ENCODE measurements at places on chromosomes 13 and 19.

DNA sequence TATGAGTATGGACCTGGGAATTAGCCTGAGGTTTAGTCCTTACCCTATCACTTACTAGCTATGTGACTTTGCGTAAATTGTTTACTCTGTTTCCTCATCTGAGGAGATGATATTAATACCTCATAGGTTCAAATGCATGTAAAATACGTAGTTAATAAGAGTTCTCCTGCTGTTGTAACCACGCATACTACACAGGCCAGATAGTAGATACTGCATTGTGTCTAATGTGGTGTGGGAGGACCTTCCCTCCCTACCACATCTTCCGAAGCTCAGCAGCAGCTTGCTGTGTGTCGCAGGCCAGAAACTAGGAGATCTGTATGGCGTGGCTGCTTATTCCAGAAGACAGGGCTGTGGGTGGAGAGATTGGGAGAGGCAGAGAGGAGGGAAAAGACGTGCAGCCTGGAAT lies 23.0 kb downstream of the GTF2F2 start:
- no peak overlapping the region for H3K4me3 ChIP-seq
- no peak for DNase-seq
- no peaks in the 10 kb centered on the region for H3K27me3 ChIP-seq

DNA sequence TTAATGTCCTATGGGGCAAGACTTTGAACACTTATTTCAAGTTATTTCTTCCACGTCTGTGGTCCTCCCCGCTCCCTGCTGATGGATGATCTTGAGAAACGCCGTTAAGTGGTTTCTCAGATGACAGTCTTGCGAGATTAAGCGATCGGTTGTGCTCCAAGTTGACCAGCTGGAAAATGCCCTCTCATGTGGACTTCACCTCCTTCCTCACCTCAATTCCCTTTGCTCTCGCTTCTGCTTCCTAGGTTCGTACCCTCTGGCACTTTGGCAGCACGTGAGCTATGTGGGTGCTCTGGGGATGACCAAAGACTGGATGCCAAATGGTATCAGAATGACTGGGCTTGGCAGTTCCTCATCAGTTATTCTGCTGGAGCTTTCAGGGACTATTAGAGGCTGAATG lies 480.0 kb downstream of the ZNF536 start:
- H3K4me1 ChIP-seq, result no peaks in the 10 kb centered on the region
- DNase-seq, result no peak
- H3K36me3 ChIP-seq, result no peaks in the 10 kb centered on the region
- H3K4me3 ChIP-seq, result no peak overlapping the region
- no peaks in the 10 kb centered on the region for H3K27me3 ChIP-seq

GRCh38 chr19:48616491-48617056 lies 1.7 kb upstream of the FAM83E start:
- no peak overlapping the region for H3K4me3 ChIP-seq
- no peaks in the 10 kb centered on the region for H3K27me3 ChIP-seq
- no peak overlapping the region for H3K27ac ChIP-seq
- H3K4me1 ChIP-seq, result peaks cover 27% of the 10 kb centered on the region
- peaks cover 26% of the 10 kb centered on the region for H3K36me3 ChIP-seq

DNA sequence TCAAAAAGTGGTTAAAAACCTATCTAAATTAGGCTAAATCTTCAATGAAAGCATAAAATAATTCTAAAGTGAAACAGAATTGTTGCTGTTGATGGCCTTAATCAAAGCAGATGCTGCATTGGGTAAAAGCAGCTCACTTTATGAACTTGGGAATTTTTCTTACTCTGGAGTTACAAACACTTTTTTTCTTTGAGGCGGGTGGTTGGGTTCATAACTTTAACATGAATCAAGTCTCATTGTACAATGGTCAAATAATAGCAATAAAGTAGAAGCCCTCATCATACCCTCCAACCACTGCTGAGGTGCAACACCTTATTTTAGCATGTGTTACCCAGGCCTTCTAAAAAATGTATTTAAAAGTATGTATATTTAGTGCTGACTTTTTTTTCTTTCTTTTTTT lies 29.1 kb downstream of the NUP58 start:
- H3K27me3 ChIP-seq, result no peaks in the 10 kb centered on the region
- no peaks in the 10 kb centered on the region for H3K4me1 ChIP-seq
- H3K27ac ChIP-seq, result no peak overlapping the region
- no peak overlapping the region for H3K4me3 ChIP-seq

DNA sequence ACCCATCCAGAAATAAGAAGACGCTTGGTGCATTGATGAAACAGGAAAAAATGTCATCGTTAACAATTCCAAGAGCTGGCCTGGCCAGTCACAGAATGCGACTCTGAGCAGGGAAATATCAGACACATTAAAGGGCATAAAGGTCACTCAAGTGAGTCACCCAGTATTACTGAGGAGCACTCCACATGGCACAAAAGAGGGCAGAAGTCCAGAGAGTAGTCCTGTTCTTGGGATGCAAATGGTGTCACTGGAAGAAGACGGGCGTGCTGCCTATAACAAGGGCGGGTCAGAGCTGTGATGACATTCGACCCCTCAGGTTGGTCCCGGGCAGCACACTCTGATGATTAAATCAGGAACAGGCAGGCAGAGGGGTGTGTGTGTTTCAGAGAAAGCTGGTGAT lies 720.3 kb downstream of the UQCRFS1 start:
- no peak for DNase-seq
- H3K27ac ChIP-seq, result no peak overlapping the region
- H3K36me3 ChIP-seq, result no peaks in the 10 kb centered on the region
- no peak overlapping the region for H3K4me3 ChIP-seq
- no peaks in the 10 kb centered on the region for H3K27me3 ChIP-seq

DNA sequence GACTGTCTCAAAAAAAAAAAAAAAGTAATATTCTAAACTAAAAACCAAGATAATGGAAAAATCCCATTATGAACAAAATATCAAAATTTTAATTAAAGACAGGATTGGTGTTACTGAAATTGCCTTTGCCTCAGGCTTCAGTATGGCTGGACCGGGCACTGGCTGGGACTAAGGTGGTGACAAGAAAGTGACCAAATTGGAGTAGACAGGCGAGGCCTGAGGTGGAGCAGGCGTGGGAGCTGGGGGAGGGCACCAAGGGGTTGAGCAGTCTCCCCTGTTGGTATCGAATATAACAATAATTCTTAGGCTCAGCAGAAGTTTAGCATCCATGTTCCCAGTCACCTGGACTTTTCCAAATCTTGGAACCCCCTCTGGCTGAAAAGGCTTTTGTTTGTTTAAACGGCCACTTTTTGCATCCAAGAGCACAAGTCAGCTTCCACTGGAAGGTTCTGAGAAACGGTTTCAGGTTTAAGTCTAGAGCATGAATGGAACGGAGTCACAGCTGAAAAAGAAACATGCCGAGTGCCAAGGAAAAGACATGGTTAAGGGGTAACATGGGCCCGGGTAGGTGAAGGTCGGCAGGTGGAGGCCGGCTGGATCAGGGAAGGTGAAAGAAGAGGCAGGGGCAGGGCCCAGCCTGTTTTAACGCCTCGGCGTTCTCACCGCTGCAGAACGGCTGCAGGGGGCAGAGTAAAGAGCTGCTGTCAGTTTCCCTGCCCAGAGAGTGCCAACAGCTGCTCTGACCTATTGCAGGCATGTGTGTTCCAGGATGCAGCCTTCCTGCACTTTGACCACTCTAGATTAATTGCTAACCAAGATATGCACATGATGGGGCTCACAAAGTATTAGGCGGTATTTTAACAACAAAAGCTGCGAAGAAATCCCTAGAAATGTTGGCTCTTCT lies 104.4 kb downstream of the TM9SF2 start:
- H3K4me1 ChIP-seq, result no peaks in the 10 kb centered on the region
- peak overlapping the region; percentile 81 for H3K27ac ChIP-seq
- H3K27me3 ChIP-seq, result no peaks in the 10 kb centered on the region
- DNase-seq, result peak; percentile 49

DNA sequence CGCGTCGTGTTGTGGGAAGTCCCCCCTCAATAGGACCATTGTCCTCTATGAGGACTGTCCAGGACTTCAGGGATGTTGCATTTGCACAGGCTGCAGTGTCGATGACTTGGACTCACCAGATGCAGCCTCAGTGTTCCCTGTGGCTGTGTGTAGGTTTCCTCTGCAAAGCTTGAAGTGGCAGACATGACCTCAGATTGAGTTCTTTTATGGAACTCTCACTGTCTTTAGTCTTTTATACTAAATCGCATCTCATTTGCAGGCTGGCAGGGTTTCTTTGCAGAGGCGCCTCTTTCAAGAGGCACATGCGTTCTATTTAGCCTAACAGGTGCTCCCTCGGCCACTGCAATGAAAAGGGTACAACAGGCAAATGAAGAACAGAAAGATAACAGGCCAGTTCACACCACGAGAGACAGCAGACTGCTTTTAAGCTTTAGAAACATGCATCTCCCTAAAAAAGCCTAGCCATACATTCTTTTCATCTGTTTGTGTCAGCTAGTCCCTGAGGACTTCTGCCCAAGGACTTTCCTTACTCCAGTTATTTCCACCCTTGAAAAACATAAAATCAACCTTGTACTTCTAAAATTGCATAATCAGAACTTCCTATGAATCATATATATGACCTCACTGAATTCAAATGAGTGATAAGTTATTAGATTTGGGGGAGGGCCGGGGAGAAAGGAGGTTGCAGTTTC lies 118.4 kb downstream of the RAB20 start:
- peaks cover 22% of the 10 kb centered on the region for H3K36me3 ChIP-seq
- DNase-seq, result no peak
- H3K4me1 ChIP-seq, result peaks cover 3% of the 10 kb centered on the region
- no peak overlapping the region for H3K4me3 ChIP-seq
- no peak overlapping the region for H3K27ac ChIP-seq

GRCh38 chr13:99639126-99639525 lies 137.9 kb downstream of the TM9SF2 start:
- no peak for DNase-seq
- no peaks in the 10 kb centered on the region for H3K4me1 ChIP-seq
- no peaks in the 10 kb centered on the region for H3K36me3 ChIP-seq
- H3K27ac ChIP-seq, result no peak overlapping the region

- no peak overlapping the region for H3K4me3 ChIP-seq
- no peaks in the 10 kb centered on the region for H3K27me3 ChIP-seq
- no peaks in the 10 kb centered on the region for H3K36me3 ChIP-seq
- DNase-seq, result peak; percentile 48
- no peaks in the 10 kb centered on the region for H3K4me1 ChIP-seq
These were observed 41.8 kb upstream of the PNMA8B start for GRCh38 chr19:46537136-46538097.

DNA sequence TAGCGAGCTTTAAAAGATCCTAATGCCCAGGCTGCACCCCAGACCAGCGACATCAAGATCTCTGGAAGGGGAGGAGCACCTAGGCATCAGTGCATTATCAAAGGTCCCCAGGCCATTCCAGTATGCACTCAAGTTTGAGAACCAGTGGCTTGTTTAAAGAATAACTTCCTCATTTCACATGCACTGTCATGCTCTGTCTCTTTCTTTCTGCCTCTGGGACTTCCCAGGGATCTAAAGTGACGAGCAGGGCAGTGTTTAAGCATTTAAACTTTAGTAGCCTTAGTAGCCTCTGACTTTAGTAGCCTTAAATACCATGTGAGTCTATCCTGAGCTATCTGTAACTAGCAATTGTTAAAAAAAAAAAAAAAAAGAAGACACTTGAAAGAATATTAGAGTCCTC lies 8.9 kb upstream of the FARP1 start:
- H3K4me3 ChIP-seq, result no peak overlapping the region
- no peak for DNase-seq
- H3K27me3 ChIP-seq, result no peaks in the 10 kb centered on the region

DNA sequence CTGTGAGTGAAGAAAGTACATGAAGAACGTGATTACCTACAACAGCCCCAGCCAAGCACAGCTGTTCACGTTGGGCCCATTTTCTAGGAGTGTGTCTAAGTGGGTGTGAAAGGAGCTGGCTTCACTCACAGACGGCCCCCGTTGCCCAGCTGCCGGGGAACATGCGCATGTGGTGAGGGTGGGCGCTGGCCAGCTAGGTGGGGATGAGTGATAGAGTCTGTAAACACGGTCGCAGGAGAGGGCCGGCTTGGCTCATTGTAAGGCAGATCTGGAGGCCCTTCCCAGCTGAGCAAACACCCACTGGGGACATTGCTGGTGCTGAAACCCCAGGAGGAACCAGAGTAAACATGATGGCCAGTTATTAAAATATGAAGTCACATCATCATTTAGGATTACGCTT lies 160.5 kb downstream of the TEX29 start:
- DNase-seq, result no peak
- no peak overlapping the region for H3K27ac ChIP-seq
- H3K4me1 ChIP-seq, result no peaks in the 10 kb centered on the region
- no peaks in the 10 kb centered on the region for H3K27me3 ChIP-seq
- H3K36me3 ChIP-seq, result no peaks in the 10 kb centered on the region
- no peak overlapping the region for H3K4me3 ChIP-seq

Data from thyroid gland (tissue), 4 donors.